ENCODE measurements at places on chromosomes 16 and 17.

DNA sequence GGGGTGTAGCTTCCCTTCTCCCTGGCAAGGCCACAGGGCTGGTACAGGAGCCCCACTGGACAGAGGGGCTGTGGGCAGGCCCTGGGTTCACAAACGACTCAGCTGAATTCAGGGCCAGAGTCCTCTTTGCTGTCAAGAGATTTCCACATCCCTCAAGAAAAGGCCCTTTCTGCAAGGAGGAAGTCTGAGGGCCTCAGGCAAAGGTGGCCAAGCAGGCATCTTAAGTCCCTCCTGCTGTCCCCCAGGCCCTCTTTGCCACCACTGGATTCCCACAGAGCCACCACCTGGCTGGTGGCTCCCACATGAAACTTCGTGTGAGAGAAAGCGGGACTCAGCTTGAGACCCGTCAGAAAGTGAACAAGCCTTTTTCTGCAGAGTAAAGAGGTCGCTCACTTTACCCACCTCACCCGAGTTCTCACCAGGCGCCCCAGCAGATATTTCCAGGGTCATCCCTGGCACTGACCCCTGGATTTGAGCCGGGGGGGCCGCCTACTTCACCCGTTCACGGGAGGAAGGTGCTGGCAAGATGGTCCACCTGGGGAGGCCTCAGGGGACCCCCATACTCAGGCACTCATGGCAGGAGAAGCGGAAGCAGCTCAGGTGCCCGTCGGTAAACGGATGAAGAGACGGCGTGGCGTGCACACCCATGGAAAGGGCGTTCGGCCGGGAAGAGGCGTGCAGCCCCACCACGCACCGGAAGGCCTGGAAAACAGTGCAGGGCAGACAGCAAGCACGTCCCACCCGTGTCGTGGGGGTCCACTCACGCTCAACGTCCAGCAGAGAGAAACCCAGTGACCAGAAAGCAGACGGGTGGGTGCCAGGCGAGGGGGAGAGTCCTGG, 3.6 kb downstream of the RNF166 start:
- no peak for DNase-seq

- no peak for DNase-seq
Observed at GRCh38 chr16:11621920-11622651, 35.4 kb upstream of the LITAF start.

DNA sequence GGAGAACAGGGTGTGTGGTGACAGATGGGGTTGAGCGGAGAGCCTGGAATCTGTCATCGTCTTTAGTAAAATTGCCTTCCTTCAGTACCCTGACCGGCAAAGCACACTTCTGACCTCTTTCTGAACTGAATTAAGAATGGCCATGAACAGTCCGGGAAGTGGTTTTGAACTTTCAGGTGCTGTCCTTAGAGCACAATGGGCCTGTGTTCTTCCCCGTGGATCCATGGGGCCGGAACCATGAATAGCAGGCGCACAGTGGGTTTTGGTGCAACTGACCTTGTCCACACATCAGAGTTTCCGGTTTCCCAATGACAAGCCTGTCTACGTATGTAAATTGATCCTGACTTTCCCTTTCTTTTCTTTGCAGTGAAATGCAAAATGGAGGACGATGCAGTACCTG, 28.5 kb downstream of the GPRC5B start:
- DNase-seq: no peak

DNA sequence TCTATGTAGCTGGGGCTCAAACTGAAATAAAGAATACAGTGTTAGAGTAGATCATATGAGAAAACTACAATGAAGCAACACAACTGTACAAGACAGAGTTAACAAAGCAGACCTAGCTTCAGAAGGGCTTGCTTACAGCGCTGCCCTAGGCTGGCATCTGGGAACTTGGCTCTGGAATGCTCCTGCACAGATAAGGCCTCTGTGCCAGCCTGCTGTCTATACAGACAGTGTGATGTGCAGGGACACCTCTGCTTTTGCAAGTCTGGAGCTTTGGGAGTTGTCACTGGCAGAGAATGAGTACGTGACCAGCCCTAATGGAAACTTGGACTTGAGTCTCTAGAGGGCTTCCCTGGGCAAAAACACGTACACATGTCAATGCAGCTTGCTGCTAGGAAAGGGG, 32.1 kb upstream of the SLC38A8 start:
- DNase-seq: no peak

GRCh38 chr17:9098242-9098825, 77.0 kb downstream of the NTN1 start:
- DNase-seq: no peak

DNA sequence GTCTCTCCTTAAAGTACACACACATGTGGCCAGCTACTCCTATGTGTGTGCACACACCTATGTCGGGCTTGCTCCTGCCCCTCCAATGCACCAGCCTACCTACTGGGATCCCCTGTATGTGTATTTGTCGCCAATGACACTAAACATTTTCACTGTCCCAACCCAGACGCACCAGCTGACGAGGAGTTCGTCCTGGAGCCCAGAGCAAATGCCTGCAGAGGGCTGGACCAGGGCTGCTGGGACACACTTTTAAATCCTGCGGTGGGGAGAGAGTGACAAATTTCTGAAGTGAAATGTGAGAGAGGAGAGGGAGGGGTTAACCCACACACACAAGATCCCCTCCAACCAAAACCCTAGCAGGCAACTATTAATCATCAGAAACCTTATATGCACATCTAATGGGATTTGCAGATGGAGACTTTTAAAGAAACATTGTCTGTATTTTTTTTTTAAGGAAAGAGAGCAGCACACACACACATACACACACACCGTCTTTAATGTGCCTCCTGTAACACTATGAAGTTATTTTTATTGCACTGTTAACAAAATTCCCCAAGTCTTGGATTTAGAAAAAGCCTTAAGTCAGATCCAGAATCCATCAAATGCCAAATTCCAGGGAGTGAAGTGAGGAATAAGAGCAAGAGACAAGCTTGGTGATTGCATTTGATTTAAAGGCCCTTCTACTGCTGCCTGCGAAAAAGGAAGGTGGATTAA, at the start of gene MEOX1:
Gene MEOX1 (minus strand): TSS at position 224 of the 714 bp plus-strand sequence. CDS start 388 bp downstream, outside the sequence.
- no peak for DNase-seq

GRCh38 chr17:38457577-38458371, 29.5 kb downstream of the ARHGAP23 start:
- DNase-seq: no peak

GRCh38 chr17:1930337-1930645, 94.8 kb downstream of the RTN4RL1 start:
- no peak for DNase-seq

- no peak for DNase-seq
Observed at GRCh38 chr17:28662527-28662829, 473 bp downstream of the SUPT6H start.

- no peak for DNase-seq
Observed at GRCh38 chr16:11624205-11624604, 37.5 kb upstream of the LITAF start.

- no peak for DNase-seq
Observed at GRCh38 chr17:77719806-77720205, 238.7 kb upstream of the TNRC6C start.

- DNase-seq: no peak
Observed at GRCh38 chr17:36936455-36937000, 747 bp upstream of the LHX1 start.

DNA sequence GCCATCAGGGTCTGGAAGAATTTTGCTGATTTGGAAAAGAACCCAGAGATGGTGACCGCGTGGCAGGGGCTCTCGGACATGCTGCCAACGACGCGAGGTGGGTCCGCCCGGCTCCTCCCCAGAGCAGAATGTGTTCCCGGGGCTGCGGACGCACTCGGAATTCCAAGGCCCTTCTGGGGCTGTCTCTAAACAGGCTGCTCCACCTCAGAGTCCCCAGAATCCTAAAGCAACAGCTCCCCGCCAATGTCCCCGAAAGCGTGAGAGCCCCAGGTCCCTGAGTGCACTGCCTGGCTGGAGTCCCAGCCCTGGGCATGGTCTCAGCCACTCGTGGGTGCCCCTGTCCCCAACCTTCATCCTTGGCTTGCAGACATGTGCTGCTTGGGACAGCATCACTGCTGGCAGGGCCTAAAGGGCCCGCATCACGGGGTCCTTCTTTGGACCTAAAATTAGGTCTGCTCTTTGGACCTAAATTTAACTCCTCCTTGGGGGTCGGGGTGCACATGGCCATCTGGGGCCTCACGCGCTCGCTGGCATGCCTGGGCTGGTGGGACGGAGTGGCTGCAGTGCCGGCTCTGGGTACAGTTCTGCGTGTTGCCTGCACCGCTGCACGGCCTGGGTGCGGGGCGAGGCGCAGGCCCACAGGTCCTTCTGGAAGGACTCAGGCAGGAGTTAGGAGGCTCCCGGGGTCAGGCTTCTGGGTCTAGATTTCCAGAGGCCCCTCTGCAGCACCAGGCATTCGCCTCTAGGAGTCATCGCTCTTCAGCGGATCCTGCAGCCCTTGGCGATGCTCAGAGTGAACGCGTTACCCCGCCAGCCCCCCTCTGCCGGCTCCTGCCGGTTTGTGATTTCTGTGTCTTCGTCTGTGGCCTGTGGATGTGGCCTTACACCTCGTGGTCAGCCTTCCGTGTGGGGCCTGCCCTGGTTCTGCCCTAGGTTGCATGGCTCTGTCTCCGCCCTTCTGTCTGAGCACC, 41.9 kb upstream of the CHMP6 start:
- DNase-seq: no peak

- no peak for DNase-seq
Observed at GRCh38 chr16:68728523-68728922, 8.6 kb upstream of the CDH1 start.

- no peak for DNase-seq
Observed at GRCh38 chr17:2195729-2196128, 107.9 kb downstream of the SMG6 start.

DNA sequence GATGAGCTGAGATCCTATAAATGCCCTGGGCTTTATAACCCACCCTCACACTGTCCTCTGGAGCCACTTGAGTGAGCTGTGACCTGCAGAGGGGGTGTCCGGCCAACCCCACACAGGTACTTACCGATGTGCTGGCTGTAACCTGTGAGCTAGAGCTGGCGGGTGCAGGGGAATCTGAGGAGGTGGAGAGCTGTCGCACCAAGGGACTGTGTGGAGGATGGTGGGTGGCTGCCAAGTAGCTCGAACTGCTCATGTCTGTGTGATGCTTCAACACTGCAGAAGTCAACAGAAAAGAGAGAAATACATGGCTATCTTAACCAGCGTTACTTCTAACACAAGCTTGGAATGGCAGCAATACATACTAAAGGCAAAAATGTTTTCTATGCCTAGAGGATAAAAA, 39.4 kb downstream of the STH start:
- no peak for DNase-seq

GRCh38 chr17:63707151-63707550, 7.2 kb upstream of the LIMD2 start:
- no peak for DNase-seq

DNA sequence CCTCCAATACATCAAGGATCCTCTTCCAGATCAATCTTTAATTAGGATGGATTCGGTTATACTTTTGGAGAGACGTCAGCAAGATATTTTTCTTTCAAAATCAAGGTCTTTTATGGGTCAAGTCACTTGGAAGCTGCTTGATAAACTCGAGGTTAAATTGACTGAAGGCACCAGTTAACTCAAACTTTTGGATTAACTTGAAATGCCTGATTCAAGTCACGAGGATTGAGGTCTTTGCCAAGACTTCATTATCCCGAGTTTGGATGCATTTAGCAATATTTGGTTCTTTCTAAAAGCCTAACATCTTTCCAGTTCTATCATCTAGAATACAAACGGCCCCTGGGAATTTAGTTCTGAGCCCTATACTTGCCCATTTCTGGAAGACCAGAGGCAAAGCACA, 82.9 kb downstream of the MYH11 start:
- DNase-seq: no peak

DNA sequence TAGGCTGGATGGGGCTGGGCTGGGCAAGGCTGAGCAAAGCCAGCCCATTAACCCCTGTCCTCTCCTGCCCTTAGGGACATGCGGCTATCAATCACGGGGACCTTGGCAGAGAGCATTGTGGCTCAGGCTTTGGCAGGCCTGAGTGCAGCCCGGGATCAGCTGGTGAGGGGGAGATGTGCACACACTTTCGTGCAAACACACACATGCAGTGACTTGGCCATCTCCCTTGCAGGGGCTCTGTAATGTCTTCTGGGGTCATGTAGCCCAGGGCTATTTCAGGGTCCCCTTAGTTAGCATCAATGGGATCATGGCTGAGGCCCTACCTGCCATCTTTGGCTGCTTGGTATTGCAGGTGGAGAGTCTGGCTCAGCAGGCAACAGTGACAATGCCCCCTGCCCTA, 6.9 kb downstream of the CARMIL2 start:
- DNase-seq: no peak

GRCh38 chr17:28497931-28498330, 8.2 kb upstream of the FOXN1 start:
- DNase-seq: no peak

- DNase-seq: no peak
Observed at GRCh38 chr17:77231076-77231871, 90.5 kb downstream of the SEC14L1 start.
